Naive B cell (primary cell): ENCODE measurements at places on chromosomes 16 and 17. TPM values are rescaled to one million over a fixed set of nuclear protein-coding genes. Genes with fewer than 3 reads are reported as not detected.

Gene TBC1D3I
- not detected for polyA plus RNA-seq

Gene HCRT
- not detected for polyA plus RNA-seq

Gene RND2
- polyA plus RNA-seq, result not detected

Gene BCAR1
- polyA plus RNA-seq, result not detected

Gene CCT6B
- 0.82 TPM for polyA plus RNA-seq

Gene TCAP
- polyA plus RNA-seq, result 0.24 TPM

Gene RBFOX1
- polyA plus RNA-seq, result not detected

Gene SNX20
- 41.7 TPM for polyA plus RNA-seq

Gene MEFV
- not detected for polyA plus RNA-seq

Gene CA4
- not detected for polyA plus RNA-seq

Gene GPR139
- polyA plus RNA-seq, result not detected

Gene HOXB7
- polyA plus RNA-seq, result not detected

Gene FOXL1
- polyA plus RNA-seq, result not detected

Gene SPN
- polyA plus RNA-seq, result 2.5 TPM

Gene KRT10
- polyA plus RNA-seq, result 275 TPM

Gene MMP2
- not detected for polyA plus RNA-seq

Gene IGSF6
- 0.59 TPM for polyA plus RNA-seq

Gene LRRC36
- polyA plus RNA-seq, result not detected

Gene KRT34
- not detected for polyA plus RNA-seq

Gene KRT16
- not detected for polyA plus RNA-seq

Gene CDH1
- polyA plus RNA-seq, result not detected

Gene ZNF319
- polyA plus RNA-seq, result 5.8 TPM

Gene CIAPIN1
- 40.4 TPM for polyA plus RNA-seq

Gene PIGS
- 46.1 TPM for polyA plus RNA-seq

Gene OTOP2
- polyA plus RNA-seq, result not detected

Gene TP53TG3F
- not detected for polyA plus RNA-seq

Gene CMTM4
- not detected for polyA plus RNA-seq

Gene CPD
- polyA plus RNA-seq, result 6.4 TPM

Gene TBC1D3
- polyA plus RNA-seq, result not detected

Gene C17orf107
- polyA plus RNA-seq, result 1.8 TPM

Gene CHST4
- not detected for polyA plus RNA-seq

Gene SLFN14
- polyA plus RNA-seq, result not detected

Gene SLC16A11
- polyA plus RNA-seq, result 2.1 TPM

Gene P2RX1
- 17.5 TPM for polyA plus RNA-seq

Gene SRP68
- 41.7 TPM for polyA plus RNA-seq

Gene KRT17
- polyA plus RNA-seq, result not detected

Gene MARVELD3
- not detected for polyA plus RNA-seq

Gene TEX19
- not detected for polyA plus RNA-seq

Gene ZNF23
- 7.5 TPM for polyA plus RNA-seq

Gene PPP1R1B
- polyA plus RNA-seq, result not detected

Gene FOXN1
- not detected for polyA plus RNA-seq

Gene TPPP3
- not detected for polyA plus RNA-seq

Gene RAB11FIP4
- 17.6 TPM for polyA plus RNA-seq

Gene SECTM1
- polyA plus RNA-seq, result not detected

Gene SYCE1L
- not detected for polyA plus RNA-seq

Gene HSPB9
- not detected for polyA plus RNA-seq

Gene SULT1A2
- not detected for polyA plus RNA-seq

Gene CD300H
- polyA plus RNA-seq, result not detected

Gene NUDT7
- 14.7 TPM for polyA plus RNA-seq

Gene COPRS
- polyA plus RNA-seq, result 63.0 TPM

Gene SAMD14
- polyA plus RNA-seq, result not detected

Gene UNC119
- 76.9 TPM for polyA plus RNA-seq
